ENCODE measurements at places on chromosomes 3 and 15.

DNA sequence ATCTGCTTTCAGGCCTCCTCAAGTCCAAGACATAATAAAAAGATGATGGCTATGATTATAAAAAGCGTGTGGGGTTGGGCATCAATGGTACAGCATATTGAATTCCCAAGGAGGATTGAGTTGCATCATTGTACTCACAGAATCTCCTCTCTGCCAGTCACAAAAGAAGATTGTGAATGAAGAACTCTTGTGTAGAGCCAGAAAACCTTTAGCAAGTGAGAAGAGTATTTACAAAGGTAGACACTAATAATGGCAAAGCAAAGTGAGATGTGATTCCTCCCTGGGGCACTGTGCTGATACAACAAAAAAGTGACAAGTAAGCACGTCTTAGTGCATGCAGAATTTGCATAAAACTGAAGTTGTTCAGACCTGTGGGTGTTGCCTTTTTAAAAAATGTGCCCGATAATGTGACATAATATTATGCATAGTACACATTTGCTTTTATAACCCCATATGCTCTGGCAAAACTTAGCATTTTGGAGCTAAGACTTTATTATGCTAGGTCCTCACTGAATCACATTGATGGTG, 291.2 kb upstream of the TBC1D5 start:
- no peak for DNase-seq

DNA sequence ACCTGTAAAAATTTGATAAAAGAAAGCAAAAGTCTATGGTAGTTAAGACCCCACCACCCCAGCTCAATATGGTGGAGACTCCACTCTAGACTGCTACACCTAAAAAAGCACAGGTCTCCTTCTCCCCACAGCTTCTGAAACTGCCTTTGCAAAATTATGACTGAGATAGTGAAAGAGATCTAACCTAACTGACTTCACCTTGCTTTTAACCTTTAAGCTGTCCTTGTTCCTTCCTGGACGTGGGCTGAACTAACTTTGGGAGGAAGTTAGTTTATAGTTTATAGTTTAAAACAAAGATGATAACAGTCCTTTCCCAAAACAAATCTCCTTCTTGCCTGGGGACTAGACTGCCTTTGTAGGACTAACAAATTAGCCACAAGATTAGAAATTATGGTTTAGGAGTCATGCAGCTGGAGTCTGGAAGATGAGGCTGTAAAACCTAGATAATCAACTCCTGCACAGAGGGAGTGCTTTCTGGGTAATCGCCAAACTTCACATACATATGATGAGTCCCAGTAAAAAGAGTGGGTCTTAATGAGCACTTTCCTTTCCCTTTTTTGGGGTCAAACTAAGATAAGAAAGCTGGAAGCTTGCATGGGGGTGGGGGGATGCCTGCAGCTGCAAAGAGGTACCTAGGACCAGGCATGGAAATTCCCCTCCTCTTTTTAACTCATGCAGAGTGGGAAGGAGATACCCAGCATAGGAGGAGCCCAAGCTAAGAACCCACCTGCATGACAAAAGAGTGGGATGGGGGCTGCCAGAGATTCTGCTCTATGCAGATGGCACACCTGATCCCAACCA, 17.5 kb downstream of the CCR8 start:
- no peak for DNase-seq

DNA sequence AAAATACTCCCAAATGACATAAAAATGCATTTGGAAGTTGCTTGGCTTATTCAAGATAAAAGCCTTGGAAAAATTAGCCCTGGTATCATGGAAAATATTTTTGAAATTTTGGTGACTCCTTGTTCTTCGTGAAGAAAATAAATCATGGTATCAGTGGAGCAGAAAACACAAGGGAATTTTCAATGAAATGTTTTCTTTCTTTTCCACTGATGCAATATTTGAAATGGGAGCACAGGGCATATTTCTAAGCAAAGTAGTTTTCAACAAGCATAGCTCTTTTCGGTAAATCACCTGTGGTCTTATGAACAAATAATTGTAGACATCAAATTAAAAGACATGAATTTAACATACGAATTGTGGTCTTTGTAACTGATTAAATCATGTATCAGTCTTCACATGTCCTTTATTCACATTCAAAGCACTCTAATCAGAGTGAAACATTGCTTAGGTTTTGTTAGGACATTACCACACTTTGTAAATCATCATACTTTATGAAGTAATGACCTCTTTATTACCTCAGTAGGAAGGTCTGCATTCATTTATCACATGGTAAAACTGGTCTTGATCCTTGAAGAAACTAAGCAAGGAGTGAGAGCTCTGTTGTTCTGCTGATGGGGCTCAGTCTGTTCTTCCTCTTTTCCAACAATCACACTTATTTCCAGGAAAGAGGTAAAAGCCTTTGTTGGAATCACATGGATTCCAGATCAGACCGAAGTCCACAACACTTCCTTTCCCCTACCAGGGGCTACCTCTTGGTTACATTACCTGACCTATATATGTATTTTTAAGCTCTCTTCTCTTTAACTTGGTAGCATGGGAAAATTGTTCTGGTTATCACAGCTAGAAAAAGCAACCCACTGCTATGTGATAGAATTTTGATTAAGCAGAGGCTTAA, 413.5 kb upstream of the THBS1 start:
- DNase-seq, result no peak

- DNase-seq, result peak; percentile 95
Measured at GRCh38 chr3:184005941-184006507, 11.7 kb downstream of the ABCC5 start.

DNA sequence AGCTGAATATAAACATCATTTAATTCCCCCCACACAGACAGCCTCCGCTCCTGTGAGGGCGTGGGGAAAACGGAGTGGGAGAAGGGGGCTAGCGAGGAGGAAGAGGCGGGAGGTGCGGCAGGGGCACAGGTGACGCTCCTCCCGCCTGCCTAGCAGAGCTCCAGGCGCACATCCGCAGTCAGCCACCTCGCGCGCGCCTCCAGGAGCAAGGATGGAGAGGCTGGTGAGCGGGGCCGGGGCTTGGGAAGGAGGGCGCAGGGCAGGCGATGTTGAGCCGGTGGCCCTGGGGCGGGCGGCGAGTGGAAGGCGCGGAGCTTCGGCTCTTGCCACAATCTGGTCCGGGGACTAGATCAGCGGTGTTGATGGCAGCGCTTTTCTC, at the start of gene CD200:
Gene CD200 (plus strand): TSS at position 155 of the 379 bp plus-strand sequence. CDS start 57 bp downstream, at position 212.
- peak; percentile 10 for DNase-seq

DNA sequence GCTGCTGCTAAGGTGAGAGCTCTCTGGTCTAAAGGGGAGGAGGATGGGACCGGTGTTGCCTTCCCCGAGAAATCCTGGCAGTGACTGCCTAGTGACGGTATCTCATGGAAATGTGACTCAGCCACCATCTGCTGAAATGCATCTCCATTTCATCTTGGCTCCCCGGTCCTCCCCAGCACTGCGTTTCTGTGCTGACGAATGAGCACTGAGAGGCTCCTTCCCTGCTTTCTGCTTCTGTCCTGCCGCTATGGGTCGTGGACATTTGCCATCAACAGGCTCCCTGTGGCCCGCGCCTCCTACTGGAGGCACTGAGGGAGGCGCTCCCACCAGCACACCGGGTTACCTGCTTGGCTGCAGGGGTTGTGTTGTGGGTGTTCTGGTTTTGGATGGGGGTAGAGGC, 13.5 kb upstream of the SEC13 start:
- no peak for DNase-seq

Measured in SW480 (cell line).